ENCODE measurements at places on chromosomes 2 and 18. TPM values are rescaled to one million over a fixed set of nuclear protein-coding genes. Genes with fewer than 3 reads are reported as not detected.

- DNase-seq, result no peak
Observed at GRCh38 chr2:24024018-24024417, 14.1 kb downstream of the MFSD2B start.

DNA sequence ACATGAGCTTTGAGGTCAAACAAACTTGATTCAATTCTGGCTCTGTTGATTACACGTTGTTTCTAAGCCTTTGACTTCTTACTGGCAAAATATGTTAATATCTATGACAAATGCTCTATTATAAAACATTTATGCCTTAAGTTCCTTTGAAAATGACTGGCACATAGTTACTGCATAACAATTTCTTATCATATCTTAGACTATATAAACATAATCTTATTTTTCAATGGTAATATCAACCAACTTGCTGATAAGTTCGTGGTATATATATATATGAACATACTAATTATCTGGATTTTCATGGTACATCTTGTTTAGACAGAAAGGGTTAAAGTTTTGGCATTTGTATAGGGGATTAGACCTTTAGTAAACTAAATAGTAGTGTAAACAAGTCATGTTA lies 645.6 kb upstream of the ZNF804A start:
- no peak for DNase-seq

- no peak for DNase-seq
Observed at GRCh38 chr2:120803764-120804335, 68.2 kb downstream of the GLI2 start.

TNFAIP6 gene
- total RNA-seq, result 1.9 TPM

DNA sequence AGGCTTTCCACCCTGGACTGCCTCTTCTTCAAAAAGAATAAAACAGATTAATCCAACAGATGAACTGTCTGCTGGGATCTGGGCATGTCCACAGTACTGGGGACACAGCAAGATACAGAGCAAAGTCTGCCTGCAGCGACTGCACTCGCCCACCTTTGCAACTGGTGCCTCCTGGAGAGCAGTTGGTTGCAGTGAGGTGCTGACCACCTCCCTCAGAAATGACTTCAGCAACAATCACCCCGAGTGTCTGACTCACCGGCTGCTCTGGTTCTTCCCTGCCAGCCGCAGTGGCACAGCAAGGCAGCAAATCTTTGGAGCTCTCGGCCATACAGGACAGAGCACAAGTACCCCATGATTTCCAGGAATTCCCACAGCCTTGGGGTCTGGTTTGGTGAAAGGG lies 179.7 kb downstream of the ANAPC1 start:
- DNase-seq, result peak; percentile 34

DNA sequence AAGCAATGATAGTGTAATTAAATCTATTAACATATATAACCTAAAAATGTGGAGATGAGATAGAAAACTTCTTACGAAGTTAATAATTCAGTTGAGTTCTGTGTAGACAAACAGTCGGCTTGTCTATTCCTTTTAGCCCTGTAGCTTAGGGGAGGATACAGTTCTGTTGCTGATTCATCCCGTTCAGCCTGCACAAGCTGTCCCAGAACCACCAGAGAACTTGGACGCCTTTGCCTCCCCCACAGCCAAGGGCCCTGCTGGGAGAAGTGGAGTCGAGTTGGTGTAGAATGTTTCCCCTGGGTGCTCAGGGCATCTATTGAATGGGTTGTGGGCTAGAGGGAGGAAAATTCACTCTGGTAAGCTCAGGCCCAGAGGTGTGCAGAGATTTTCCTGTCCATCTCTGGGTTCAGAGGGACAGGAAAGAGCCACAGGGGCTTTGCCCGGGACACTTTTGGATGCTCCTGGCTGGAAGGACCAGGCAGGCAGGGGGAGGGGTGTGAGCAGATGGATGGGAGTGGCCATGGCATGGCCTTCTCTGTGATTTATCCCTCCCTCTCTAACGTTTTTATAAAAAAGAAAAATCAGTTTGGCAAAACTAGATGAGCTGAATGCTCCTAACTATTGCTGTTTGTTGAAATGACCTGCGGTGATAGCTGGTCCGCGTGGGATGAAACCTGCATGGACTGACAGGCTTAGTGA lies 42.8 kb upstream of the GALR1 start:
- no peak for DNase-seq
